Hepatocyte (in vitro differentiated cells): ENCODE measurements at places on chromosomes 3 and 15.

DNA sequence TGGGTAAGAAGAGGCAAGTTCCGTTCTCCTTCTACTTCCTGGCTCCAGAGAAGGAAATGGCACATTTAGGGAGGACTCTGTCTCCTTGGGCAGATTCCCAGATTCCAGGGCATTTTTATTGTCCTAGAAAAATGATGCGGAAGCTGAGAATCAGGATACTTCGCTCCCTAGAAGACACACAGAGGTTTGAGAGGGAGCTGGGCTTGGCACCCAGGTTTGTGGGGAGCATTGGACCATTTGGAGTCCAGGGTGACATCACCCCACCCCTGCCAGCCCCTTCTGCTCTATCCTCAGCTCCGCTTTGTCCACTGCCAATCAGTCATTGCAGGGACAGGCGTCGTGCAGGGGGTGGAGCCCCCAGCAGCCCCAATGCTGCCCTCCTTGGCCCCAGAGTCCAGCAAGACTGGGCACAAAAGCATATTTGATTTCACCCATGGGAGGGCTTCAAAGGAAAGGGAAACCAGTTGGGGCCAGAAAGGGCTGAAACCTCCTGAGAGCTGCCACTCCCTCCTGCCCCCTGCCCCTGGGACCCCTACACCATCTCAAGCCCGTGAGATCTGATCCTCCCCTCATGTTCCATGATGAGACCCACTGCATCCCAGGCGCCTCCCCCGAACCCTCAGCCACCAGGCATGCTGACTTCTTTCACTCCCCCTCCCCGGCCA, 129.8 kb upstream of the MEF2A start:
- DNase-seq, result no peak

GRCh38 chr3:43870120-43870519, 179.4 kb downstream of the ABHD5 start:
- peak; percentile 60 for DNase-seq

DNA sequence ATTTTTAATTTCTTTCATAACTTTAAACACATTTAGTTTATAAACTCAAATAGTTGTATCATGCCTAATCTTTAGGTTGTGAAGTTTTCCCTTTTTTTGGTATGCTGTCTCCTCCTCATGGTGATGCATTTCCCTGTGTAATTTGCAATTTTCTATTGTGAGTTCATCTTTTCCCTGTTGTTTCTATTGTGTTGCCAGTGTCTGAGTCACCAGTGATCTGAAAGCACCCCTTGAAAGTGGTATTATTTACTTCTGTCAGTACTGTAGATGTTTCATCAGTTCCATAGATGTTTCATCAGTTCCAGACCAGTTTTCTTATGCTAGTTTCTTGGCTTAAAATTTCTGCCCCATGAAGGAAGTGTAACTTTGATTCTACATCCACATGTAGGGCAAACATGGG, 80.6 kb downstream of the OXSM start:
- DNase-seq, result no peak

DNA sequence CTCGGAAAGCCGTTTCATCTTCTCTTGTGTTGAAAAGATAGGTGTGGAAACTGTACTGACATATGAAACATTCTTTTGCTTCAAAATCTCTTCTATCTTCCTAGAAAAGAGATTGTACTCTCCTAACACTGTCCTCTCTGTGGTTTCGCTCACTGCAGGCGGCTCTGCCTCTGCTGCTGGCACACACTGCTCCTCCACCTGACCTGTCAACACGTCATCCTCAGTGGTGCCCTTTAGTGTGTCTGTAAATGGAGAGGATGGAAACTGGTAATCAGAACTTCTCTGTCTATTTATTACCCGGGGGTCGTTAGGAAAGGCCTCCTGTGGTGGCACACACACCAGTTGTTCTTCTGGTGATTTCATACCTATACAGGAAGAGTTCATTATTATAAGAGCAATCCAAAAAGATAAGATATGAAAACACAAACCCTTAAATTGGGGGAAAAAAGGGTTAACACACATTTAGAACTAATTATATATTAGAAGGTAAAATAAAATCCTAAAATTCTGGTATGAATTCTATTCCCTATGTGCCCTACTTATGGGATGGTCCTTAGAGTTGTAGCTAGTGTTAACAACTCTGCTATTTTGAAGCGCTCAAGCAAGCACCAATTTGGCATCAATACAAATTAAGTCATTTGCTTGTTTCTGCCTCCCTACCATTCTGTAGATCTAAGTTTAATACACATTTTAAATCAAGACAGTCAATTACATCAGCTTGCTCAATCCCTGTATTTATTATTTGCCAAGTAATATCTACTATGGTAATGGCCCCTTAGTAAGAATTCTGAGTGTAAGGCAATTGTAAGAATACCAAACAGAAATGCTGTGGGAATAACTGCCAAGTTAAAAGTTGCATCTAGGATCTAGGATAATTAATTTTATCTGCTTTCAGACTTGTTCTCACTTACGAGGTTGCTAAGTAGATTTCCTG, 49.2 kb downstream of the TASOR start:
- no peak for DNase-seq

- DNase-seq, result no peak
These were observed 211.1 kb upstream of the ADAMTS9 start for GRCh38 chr3:64898941-64899340.

- no peak for DNase-seq
These were observed 15.8 kb downstream of the ABHD17C start for GRCh38 chr15:80710635-80711554.

DNA sequence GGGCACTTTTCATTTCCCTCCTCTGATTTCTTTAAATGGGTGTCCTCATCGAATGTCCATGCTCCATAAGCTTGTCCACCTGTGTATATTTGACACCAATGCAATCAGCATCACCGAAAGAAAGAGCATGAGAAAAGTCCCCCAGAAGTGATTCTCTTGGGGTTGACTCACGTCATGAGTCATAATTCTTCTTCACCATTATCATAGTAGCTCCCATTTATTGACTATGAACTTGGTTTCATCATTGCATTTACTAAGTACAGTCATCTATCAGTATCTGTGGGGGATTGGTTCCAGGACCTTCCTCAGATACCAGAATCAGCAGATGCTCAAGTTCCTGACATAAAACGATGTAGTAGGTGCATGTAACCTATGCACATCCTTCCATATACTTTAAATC, 372.5 kb upstream of the CFAP20DC start:
- no peak for DNase-seq

- no peak for DNase-seq
These were observed 3.7 kb downstream of the SHQ1 start for GRCh38 chr3:72844436-72844993.

DNA sequence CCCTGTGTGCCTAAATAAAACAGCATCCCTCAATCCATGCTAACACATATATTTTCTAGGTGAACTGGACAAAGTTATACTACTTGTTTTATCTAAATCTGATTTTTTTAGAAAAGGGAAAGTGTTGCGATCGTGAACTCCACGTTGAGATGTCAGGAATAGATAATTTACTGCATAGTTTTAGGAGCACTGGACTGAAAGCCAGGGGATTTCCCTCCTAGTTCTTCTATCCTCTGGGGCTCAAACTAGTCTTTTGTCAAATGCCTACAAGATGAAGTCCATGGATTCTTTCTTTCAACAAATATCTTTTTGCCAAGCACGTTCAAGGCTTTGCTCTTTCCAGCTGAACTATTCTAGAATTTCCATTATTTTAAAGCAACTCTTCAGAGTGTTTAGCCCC, 617 bp upstream of the HPS3 start:
- DNase-seq, result no peak

GRCh38 chr15:70057931-70058641, 39.6 kb downstream of the TLE3 start:
- no peak for DNase-seq

DNA sequence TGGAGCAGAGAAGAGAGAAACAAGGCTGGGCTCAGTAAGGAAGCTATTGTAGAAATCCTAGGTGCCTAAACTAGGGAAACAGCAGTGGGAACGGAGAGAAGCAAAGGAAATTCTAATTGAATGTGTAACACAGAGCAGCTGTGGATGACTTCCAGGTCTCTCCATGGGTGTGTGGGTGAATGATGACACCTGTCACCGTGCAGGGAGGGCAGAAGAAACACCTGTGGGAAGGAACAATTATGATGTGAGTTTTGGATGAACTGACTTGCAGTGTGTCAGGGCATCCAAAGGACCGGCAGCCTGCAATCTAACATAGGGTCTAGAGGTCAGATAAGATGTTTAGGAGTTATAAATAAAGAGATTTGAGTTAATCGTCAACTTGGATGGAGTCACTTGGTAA, 144.2 kb downstream of the RYR3 start:
- DNase-seq, result no peak

- DNase-seq, result no peak
These were observed 100.8 kb downstream of the DTWD1 start for GRCh38 chr15:49721621-49722020.

DNA sequence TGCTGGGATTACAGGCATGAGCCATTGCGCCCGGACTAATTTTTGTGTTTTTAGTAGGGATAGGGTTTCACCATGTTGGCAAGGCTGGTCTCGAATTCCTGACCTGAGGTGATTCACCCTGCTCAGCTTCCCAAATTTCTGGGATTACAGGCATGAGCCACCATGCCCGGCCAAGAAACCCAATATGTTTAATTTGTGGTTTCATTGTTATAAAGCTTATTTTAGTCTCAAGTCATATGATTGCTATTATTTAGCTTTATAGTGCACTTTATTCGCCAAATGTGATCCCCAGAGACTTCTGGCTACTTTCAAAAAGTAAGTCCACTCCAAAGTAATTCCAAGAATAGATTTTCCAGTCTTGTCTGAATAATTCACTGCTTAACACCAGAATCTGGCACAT, 19.3 kb upstream of the SLC4A7 start:
- DNase-seq, result peak; percentile 8

DNA sequence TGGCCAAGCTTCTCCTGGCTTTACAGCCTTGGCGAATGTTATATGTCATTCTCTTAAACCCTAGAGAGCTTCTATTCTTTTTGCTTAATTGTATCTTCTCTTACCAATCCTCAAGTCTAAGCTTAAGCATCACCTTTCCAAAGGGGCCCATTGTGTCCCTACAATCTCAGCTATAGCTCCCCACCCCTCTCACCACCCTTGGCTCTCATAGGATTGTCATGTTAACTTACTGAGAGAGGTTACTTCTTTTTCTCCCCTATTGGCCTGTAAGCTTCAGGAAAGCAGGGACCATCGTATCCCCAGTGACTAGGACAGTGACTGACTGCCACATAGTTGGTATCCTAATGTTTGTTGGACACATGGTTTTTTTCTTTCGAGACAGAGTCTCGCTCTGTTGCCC, 43.3 kb upstream of the LMOD3 start:
- no peak for DNase-seq

DNA sequence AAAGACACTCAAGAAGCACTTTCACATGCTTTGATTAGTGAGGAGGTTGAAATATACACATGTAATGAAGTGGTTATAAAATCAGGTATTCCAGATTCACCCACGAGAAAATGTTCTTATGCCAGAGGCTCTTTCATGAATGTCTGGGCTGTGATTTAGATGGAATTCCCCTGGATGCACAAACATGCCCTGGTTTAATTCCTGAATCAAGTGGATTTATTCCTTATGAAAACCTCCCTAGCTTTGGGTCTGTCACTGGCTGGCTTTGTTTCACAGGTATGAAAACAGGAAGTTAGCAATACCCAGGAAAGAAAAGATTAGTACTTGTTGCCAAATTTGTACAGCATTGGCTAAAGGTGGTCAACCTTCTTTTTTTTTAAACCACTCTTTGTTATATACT, 1123.0 kb downstream of the ROBO1 start:
- no peak for DNase-seq
